ENCODE measurements at places on chromosomes 7 and 10. TPM values are rescaled to one million over a fixed set of nuclear protein-coding genes. Genes with fewer than 3 reads are reported as not detected.
A peak's percentile ranks its signal among the peaks of the same experiment; 100 is the strongest.

GRCh38 chr7:66348959-66349358 lies 143.8 kb downstream of the TPST1 start:
- no peaks in the 10 kb centered on the region for H3K36me3 ChIP-seq
- H3K27ac ChIP-seq, result peak overlapping the region; percentile 81
- H3K4me3 ChIP-seq, result no peak overlapping the region

GRCh38 chr10:77865580-77866324 lies 60.8 kb downstream of the DLG5 start:
- no peaks in the 10 kb centered on the region for H3K27me3 ChIP-seq
- DNase-seq, result peak; percentile 44
- H3K27ac ChIP-seq, result peak overlapping the region; percentile 59

- no peak overlapping the region for H3K27ac ChIP-seq
- peaks cover 16% of the 10 kb centered on the region for H3K27me3 ChIP-seq
- no peak overlapping the region for H3K4me3 ChIP-seq
- no peaks in the 10 kb centered on the region for H3K36me3 ChIP-seq
Measured at GRCh38 chr10:71205468-71205867, 6.9 kb upstream of the UNC5B start.

DNA sequence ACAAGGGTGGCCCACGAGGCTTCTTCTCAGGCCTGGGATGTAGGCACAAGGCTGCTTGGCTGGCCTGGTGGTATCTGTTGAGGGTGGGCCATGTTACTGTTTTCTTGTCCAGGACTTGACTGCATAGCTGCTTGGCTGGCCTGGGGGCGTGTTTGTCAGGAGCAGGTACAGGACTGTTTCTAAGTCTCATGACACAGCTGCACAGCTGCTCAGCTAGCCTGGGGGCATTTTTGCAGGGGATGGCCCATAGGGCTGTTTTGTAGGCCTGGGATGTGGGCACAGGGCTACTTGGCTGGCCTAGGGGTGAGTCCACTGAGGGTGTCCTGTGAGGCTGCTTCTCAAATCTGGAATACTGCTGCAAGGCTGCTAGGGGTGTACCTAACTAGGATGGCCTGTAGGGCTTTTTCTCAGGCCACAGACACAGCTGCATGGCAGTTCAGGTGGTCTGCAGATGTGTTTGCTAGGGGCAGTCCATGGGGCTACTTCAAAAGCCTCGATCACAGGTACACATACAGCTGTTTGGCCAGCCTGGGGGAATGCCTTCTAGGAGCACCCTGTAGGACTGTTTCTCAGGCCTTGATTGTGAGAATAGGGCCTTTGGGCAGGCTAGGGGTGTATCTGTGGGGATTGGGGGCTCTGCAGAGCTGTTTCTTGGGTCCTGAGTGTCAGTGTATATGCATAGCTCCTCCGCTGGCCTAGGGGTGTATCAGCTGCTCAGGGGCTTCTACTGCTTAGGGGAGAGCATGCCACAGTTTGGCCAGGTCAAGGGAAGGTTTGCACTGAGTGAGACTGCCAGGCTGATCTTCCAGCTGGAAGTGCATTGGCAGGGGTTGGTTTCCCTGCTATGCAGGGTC lies 26.6 kb upstream of the PLA2G12B start:
- H3K36me3 ChIP-seq, result peaks cover 32% of the 10 kb centered on the region
- no peak overlapping the region for H3K4me3 ChIP-seq
- peaks cover 6% of the 10 kb centered on the region for H3K27me3 ChIP-seq
- H3K27ac ChIP-seq, result no peak overlapping the region
- DNase-seq, result no peak

- no peaks in the 10 kb centered on the region for H3K27me3 ChIP-seq
- no peak overlapping the region for H3K4me3 ChIP-seq
- no peak overlapping the region for H3K27ac ChIP-seq
Measured at GRCh38 chr10:131948501-131948900, 33.2 kb downstream of the BNIP3 start.

DNA sequence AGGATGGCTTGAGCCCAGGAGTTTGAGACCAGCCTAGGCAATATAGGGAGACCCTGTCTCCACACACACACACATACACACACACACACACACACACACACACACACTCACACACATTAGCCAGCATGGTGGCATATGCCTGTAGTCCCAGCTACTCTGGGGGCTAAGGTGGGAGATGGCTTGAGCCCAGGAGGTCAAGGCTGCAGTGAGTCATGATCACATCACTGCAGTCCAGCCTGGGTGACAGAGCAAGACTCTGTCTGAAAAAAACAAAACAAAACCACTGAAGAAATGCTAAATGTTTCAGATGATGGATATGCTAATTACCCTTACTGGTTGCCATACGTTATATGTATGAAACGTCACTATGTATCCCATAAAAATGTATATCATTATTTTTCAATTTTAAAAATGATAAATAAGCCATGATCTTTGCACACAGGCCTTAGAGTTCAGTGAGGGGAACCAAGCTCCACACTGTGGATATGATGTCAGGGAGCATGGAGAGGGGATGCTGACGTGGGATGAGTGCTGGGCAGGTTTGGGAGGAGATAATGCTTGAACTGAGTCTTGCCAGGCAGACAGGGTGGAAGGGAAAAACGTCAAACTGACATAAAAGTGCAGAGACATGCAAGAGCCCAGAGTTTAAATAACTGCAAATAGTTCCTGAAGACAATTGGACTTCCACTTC lies 45.9 kb upstream of the ARHGAP12 start:
- H3K36me3 ChIP-seq, result peaks cover 13% of the 10 kb centered on the region
- H3K27ac ChIP-seq, result peak overlapping the region; percentile 30
- H3K4me3 ChIP-seq, result no peak overlapping the region

- peaks cover 15% of the 10 kb centered on the region for H3K4me1 ChIP-seq
- no peak for DNase-seq
- no peaks in the 10 kb centered on the region for H3K36me3 ChIP-seq
- H3K27me3 ChIP-seq, result peaks cover 27% of the 10 kb centered on the region
- no peak overlapping the region for H3K27ac ChIP-seq
Measured at GRCh38 chr10:86635402-86635801, 18.9 kb upstream of the OPN4 start.

DNA sequence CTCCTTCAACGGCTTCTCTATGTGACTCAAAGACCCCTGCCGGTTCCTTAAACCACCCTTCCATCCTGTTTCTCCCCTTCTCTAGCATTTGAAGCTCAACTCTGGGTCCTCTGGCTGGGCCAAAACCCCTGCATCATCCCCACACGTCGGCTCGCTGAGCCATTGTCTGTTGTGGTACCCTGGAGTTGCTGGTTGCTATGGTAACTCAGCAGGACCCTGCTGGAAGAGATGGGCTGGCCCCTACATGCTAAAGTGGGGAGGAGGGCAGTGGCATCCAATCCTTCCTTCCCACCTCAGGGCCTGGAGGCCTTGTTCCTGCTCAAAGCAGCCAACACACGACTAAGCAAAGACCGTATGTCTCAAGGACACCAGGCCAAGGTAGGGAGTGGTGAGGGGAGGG lies 452.5 kb downstream of the PLXNA4 start:
- no peak overlapping the region for H3K4me3 ChIP-seq
- H3K4me1 ChIP-seq, result peaks cover 12% of the 10 kb centered on the region
- no peak overlapping the region for H3K27ac ChIP-seq
- peaks cover 10% of the 10 kb centered on the region for H3K36me3 ChIP-seq
- DNase-seq, result no peak
- peaks cover 3% of the 10 kb centered on the region for H3K27me3 ChIP-seq

- no peak overlapping the region for H3K27ac ChIP-seq
- DNase-seq, result no peak
- H3K4me1 ChIP-seq, result peaks cover 10% of the 10 kb centered on the region
- no peaks in the 10 kb centered on the region for H3K27me3 ChIP-seq
Measured at GRCh38 chr10:77191324-77192049, 446.1 kb downstream of the KCNMA1 start.

- no peak overlapping the region for H3K4me3 ChIP-seq
- peaks cover 8% of the 10 kb centered on the region for H3K27me3 ChIP-seq
- H3K4me1 ChIP-seq, result peaks cover 27% of the 10 kb centered on the region
- no peak overlapping the region for H3K27ac ChIP-seq
- no peak for DNase-seq
Measured at GRCh38 chr10:51920672-51921071, 221.3 kb upstream of the CSTF2T start.

GRCh38 chr7:130032698-130033097 lies 18.5 kb downstream of the ZC3HC1 start:
- no peak overlapping the region for H3K27ac ChIP-seq
- no peak overlapping the region for H3K4me3 ChIP-seq
- no peak for DNase-seq
- no peaks in the 10 kb centered on the region for H3K4me1 ChIP-seq
- H3K36me3 ChIP-seq, result peaks cover 44% of the 10 kb centered on the region
- no peaks in the 10 kb centered on the region for H3K27me3 ChIP-seq

DNA sequence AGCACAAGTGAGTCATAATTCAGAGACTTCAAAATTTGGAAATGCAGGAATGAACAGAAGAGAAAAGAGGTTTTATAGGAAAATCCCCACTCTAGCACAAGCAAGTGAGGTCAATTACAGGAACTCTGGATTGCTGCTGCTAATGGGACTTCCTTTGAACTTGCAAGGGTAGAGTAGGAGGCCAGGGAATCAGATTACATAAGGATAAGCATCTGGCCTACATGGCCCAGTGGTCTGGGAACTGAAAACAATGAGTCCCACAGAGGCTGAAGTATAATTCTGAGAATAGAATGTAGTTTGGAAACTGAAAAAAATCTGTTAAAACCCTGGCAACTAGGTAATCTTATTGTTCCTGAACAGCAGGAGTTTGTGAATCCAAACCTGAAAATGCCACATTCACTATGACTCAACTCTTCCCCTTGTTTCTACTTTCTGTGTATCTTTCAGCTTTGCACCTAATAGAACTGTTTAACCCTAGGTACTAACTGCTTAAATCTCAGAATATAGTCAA lies 66.5 kb downstream of the CTNNA3 start:
- peaks cover 12% of the 10 kb centered on the region for H3K4me1 ChIP-seq
- no peak overlapping the region for H3K27ac ChIP-seq
- no peak overlapping the region for H3K4me3 ChIP-seq
- no peaks in the 10 kb centered on the region for H3K36me3 ChIP-seq
- DNase-seq, result no peak

DNA sequence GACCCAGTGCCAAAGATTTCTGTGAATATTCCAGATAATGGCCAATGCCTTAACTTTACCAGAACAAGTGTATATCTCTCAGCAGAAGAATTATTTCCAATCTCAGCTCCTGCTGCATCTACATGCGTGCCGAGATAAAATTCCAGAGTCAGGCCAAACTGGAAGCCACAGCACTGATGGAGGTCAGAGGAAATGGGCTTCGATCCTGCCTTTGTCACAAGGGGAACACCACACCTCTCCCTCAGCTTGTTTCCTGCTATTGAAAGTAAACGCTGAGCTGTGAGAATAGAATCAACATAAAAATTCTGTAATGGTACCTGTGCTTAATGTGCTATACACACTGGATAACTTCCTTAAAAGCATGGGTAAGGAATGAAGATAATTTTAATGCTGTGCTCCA lies 255.5 kb downstream of the NEBL start:
- no peak for DNase-seq
- no peak overlapping the region for H3K27ac ChIP-seq
- H3K4me3 ChIP-seq, result no peak overlapping the region
- H3K27me3 ChIP-seq, result no peaks in the 10 kb centered on the region
- H3K36me3 ChIP-seq, result no peaks in the 10 kb centered on the region

DNA sequence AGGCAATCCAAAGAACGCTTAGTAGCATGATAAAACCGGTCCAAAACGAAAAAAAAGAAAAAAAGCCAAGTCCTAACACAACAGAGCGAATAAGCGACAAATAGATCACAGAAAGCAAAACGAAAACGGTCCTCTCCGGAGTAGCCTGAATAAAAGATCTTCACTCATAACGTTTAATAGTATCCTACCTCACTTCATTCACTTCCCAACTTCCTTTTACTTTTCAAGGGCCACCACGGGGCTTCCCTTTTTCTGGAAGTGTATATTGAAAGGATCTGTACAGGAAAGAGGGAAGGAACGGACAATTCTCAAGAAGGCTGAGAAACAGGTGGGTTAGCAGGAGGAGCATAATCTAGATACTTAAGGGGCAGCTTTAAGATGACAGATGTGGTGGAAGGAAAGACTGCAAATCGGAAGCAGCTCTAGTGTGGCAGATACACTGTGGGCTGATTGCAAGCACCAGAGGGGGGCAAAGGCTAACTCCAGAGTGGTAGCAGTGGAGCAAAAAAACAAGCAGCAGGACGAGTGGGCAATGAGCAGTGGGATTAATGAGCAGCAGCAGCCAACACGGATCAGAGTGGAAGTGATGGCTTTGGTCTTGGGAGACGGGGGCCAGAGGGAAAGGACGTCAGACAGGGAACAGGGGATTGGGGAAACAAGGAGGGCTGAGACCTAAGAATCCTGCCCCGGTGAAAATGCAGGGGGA lies 866 bp downstream of the CNOT4 start:
- H3K36me3 ChIP-seq, result no peaks in the 10 kb centered on the region
- H3K4me3 ChIP-seq, result no peak overlapping the region
- H3K27ac ChIP-seq, result no peak overlapping the region
- no peak for DNase-seq
- H3K4me1 ChIP-seq, result peaks cover 5% of the 10 kb centered on the region
- no peaks in the 10 kb centered on the region for H3K27me3 ChIP-seq

- no peak overlapping the region for H3K4me3 ChIP-seq
- DNase-seq, result no peak
- H3K27me3 ChIP-seq, result no peaks in the 10 kb centered on the region
- H3K36me3 ChIP-seq, result peaks cover 2% of the 10 kb centered on the region
- H3K27ac ChIP-seq, result no peak overlapping the region
Measured at GRCh38 chr10:34446049-34446448, 369.0 kb downstream of the PARD3 start.

GRCh38 chr7:1542841-1543747 lies 12.6 kb downstream of the MAFK start:
- no peaks in the 10 kb centered on the region for H3K36me3 ChIP-seq
- H3K4me3 ChIP-seq, result no peak overlapping the region
- H3K4me1 ChIP-seq, result no peaks in the 10 kb centered on the region
- H3K27ac ChIP-seq, result no peak overlapping the region

DNA sequence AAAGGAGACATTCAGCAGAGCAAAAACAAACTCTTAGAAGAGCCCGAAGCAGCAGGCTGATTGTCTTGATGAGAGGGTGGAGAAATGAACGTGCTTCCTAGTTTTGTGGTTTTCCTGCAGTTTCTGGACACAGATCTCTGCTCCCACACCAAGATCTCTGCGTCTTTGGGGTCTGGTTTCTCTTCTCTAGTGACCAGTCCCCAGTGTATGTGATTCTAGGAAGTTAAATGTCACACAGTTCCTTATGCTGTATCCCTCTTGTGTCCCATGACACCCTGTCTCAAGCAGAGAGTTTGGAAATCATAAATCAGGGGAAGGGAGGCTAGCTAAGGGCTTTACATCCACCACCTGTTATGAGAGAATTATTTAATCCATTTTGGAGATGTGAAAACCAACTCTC lies 55.4 kb upstream of the KLF14 start:
- H3K4me1 ChIP-seq, result no peaks in the 10 kb centered on the region
- no peak overlapping the region for H3K27ac ChIP-seq
- no peaks in the 10 kb centered on the region for H3K27me3 ChIP-seq
- DNase-seq, result no peak

EDRF1 gene
- total RNA-seq, result 27.5 TPM

ZDHHC16 gene
- total RNA-seq, result 39.6 TPM

GNAT3 gene
- total RNA-seq, result not detected

PTEN gene
- 54.2 TPM for total RNA-seq

LEP gene
- total RNA-seq, result not detected

OR6V1 gene
- total RNA-seq, result not detected

BLNK gene
- total RNA-seq, result not detected

CCNY gene
- total RNA-seq, result 53.6 TPM

GTF2IRD2 gene
- total RNA-seq, result 8.8 TPM

CRHR2 gene
- total RNA-seq, result 0.09 TPM

Measured in WTC11 (cell line).